ENCODE measurements at places on chromosomes 2 and 18.

- no peak for DNase-seq
Measured at GRCh38 chr18:75067996-75068645, 140.8 kb downstream of the PTGR3 start.

DNA sequence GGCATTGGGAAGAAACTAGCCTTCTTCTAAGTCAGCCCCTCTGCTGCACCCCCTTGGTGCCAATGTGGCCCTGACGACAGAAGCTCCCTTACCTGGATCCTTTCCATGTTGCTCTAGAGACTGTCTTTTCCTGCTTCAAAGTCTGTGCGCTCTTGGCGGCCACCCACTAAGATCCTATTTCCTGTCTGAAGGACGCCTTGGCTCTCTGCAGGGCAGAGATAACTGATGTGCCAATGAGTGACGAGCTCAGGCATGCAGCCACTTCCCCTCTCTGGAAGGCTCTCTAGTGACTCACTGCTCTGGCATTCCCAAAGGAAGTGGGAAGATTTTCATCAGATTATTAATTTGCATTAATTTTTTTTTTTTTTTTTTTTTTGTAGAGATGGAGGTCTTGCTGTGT lies 273.5 kb downstream of the CDH20 start:
- DNase-seq: no peak

- DNase-seq: no peak
Measured at GRCh38 chr2:177796654-177797415, 275.7 kb downstream of the PDE11A start.

DNA sequence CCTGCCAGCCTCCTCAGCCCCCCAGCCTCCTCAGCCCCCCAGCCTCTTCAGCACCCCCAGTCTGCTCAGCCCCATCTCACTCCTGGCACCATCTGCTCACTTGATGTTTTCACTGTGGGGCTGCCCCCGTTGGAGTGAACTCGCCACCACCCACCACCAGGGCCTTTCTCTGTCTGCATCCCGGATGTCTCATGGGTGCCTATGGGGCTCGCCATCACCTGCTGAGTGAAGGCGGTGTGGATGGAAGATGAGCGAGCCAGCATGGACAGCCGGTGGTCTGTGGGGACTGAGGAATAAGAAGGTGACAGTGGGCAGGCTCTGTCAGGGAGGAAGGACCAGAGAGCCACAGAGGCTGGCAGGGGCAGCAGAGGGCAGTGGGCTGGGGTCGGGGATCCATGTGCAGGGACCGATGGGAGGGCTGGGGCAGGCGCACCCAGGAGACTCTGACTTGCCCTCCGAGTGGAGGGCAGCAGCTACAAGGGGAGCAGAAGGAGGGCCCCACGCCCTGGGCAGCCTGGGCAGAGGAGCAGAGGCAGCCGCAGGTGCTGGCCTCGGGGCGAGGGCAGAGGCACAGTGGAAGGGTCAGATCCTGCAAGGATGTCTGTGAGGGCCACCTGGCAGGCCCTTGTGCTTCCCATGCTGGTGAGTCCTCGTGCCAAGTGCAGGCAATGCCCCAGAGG lies 74.7 kb upstream of the ODC1 start:
- DNase-seq: peak; percentile 49

GRCh38 chr18:78861116-78861515 lies 118.5 kb upstream of the SALL3 start:
- no peak for DNase-seq

GRCh38 chr2:9336241-9336575 lies 87.1 kb downstream of the ITGB1BP1 start:
- DNase-seq: no peak
